Stimulated activated CD8-positive, alpha-beta memory T cell treated with anti-CD3 and anti-CD28 coated beads, Interleukin-12 subunit alpha, Interleukin-12 subunit beta, amount 100 ng/mL, for 4 hours (primary cell): ENCODE measurements at places on chromosomes 2 and 18.

DNA sequence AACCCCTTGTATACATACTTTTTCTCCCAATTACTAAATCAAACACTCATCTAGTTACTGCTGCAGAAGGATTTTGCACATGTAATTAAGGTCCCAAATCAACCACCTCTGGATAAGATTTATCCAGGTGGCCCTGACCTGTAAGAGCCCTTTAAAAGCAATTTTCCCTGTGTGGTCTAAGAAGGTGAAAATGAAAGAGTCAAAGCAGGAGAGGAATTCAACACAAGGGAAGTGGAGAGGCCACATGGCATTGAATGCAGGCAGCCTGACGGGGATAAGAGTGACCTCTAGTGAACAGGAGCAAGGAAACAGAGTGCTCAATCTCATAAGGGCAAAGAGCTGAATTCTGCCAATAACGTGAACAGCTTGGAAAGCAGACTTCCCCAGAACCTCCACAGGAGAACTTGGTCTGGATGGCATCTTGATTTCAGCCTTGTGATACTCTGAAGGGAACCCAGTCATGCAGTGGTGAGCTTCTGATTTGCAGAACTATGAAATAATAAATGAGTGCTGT lies 27.2 kb downstream of the PPP3R1 start:
- DNase-seq = no peak

GRCh38 chr2:105909215-105909614 lies 164.5 kb downstream of the NCK2 start:
- DNase-seq = no peak

DNA sequence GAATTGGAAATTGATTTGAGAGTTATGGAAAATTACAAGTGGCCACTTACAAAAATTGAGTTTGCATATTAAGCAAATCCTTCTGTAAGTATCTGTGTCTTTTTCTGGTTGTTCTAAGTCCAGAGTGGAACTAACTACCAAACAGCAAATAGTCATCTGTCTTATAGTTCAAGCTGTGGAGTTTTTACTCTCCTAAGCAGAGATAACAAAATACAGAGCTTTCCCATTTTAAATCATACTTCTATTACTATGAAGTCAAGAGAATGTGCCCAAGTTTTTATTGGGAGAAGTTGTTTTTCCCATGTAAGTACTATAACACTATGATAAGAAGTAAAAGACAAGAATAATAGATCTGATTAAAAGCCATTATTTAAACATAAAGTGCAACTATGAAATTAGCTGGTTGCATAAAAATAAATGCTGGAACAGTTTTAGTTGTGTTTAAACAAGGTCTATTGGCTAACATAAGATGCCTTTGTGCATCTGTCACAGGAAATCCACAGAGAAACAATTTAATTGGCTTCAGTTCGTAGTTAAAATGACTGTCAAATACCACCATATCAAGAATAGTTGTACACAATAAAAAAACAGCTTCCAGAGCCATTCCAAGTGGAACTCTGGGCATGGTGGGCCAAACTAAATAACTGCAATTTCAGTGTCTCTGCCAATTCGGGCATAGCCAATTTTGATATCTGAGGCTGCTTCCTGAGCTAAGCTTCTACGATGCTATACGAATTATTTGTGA lies 1467.4 kb upstream of the NXPH2 start:
- DNase-seq = no peak

DNA sequence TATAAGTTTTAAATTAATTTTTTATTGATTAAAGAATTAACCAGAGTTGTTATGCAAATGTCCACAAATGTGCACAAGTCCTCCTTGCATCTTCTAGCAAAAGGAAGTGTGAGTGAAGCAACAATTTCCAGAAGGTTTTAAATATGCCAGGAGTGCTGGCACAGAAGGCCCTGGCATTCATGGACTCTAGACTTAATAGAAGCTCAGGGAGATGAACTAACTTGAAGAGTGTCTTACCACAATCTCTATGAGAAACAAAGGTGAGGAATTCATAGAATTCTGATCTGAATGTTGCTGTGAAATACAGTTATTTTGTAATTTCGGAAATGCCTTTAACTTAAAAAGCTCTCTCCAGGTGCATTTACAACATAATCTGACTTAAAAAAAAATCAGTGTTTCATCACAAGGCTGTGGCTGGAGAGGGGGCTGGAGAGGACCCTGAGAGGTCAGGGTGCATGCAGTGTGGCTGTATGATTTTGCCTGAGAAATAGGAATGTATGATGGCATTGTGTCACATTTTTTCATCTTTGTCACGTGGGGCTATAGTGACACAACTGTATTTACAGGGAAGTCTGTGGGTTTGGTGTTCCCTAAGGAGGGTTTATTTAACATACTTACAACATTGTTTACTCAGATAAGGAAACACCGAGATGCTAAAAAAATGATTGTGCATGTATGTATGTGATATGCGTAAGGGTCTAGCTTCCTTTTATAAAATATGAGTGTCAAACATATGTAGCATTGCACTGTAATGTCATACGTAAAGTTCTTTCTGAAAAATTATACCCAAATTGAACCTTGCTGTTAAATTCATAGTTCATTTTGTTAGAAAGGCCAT lies 66.2 kb downstream of the MAP4K4 start:
- DNase-seq = no peak

DNA sequence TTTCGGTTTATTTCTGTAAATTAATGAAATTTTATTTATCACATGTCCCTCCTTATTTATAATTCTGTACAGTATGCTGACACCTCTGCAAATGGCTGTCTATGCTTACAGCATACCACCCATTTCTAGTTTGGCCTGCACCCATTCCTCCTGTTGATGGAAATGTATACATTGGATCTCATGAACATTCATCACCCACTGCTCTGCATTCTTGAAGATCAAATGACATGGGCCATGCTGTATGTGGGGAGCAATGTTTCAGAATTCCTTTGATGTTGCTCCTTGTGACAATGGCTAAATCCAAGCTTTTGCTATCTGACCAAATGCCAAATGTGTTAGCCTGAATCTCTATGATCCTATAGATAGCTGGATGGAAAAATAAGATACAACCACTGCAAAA lies 55.3 kb upstream of the ITGB6 start:
- no peak for DNase-seq

- DNase-seq = no peak
Observed at GRCh38 chr2:241009601-241010530, 11.4 kb downstream of the SNED1 start.
